ENCODE measurements at places on chromosomes 5 and 9.

DNA sequence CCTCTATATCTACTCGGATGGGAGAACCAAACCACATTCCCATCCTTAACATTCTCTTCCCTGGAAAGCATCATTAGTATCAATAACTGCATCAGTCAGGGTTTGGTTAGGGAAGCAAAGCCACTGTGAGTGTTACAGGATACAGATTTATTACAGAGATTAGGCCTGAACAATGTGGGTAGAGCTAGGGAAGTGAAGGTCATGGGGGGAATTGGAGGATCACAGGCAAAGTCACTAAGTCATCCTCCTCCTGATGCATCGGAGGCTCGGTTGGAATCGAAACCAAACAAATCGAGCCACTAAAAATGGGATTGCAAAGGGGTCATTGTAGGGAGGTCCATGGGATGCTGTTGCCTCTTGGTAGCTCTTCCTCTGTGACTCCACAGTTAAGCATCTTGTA lies 61.8 kb upstream of the ZBTB43 start:
- no peak for DNase-seq

- DNase-seq, result no peak
Measured at GRCh38 chr5:105953616-105954015, 1717.1 kb downstream of the EFNA5 start.

GRCh38 chr5:80105698-80106439 lies 70.7 kb downstream of the THBS4 start:
- no peak for DNase-seq

GRCh38 chr5:120678279-120678678 lies 214.2 kb downstream of the PRR16 start:
- no peak for DNase-seq

DNA sequence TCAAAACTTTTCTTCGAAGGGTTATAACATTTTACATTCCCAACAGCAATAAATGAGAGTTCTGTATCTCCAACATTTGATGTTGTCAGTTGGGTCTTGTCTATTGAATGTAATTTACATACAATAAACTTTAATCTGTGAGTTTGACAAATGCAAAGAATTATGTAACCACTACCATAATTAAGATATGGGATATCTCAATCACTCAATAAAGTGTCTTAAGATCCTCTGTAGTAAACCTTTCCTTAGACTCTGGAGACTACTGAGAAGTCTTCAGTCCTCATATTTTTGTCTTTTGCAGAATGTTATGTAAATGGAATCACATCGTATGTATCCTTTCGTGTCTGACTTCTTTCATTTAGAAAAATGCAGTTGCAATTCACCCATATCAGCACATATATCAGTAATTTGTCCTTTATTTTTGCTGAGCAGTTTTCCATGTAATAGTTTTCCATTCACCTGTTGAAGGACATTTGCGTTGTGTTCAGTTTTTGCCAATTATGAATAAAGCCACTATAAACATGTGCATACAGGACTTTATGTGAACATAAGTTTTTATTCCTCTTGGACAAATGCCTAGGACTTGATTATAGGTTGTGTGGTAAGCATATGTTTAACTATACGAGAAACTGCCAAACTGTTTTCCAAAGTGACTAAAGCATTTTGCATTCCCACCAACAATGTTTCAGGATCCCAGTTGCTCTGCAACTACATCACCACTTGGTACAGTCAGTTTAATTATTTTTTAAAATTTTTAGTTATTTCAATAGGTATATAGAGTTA lies 784.6 kb upstream of the ZNF608 start:
- no peak for DNase-seq

DNA sequence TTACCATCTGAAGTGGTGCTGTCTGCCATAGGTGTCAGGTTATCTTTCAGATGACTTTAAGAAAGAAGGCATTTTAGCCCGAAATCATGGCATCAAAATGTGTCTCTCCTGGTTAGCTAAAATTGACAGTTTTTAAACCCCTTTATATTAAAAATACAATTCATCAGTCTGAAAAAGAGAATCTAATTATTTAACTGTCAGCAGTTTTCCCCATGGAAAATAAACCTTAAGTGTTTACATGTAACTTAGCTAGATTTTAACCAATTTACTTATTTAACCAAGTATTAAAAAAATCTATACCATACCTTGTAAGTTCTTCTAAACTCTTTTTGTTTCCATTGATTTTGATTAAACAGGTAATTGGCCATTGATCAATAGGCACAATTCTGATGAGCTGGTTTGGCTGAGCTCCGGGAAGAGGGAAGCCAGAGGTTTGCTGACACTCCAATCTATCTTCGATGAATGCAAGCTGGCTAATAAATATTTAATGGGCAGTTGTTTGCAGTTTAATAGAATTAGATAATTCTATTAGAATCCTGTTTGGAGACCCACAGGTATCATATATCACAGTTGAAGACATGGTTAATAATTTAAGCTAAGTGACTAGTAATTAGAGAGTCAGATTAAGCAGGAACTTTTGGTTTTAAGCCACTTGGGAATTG lies 114.0 kb downstream of the MAT2B start:
- no peak for DNase-seq

DNA sequence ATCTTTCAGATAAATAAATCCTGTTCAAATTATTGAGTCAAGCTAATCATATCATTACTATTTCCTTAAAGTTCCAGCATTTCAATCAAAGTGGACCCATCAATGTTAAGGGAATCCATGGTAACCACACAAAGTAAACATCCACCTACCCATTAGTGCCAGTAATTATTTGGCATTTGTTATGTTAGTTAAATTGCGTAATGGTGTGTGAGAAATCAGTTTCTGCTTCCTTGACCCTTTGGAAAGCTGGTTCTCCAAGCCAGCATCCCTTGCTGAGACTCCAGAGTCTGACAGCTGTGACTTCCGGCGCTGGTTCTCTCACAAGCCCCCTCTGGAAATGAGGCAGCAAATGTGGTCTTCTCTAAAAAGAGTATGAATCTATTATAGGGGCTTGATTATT lies 308.6 kb upstream of the EFNA5 start:
- DNase-seq, result no peak

DNA sequence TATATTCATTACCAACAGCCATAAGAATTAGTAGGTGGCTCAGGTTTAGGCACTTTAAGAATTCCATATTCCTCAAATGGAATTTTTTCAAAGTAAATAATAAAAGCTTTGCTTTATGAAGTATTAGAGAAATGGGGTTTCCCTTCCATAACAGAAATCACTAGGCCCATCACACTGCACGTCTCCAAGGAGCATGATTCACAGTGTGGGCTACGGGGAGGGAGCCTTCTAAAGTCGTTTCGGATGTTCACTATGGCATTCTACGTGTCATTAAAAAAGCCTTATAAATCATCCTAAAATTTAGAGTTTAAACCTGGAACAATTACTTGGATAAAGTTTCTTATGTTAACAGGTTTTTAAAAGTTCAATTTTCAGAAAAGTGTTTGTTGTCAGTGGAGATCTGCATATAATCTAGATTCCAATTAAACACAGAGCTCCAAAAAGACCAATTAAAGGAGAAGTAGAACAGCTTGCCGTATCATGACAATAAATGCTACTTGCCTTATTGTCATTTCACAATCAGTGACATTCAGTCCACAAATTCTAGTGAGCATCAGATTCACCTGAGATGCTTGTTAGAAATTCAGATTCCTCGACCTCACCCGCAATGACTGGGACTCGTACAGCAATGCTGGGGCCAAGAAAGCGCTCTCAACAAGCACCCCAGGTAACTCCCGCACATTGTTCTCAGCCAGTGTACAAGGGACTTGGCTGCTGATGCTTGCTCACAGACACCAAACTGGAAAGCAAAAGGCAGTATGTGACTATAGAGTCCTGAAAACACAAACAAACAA lies 115.7 kb downstream of the NFIB start:
- DNase-seq, result no peak

GRCh38 chr9:108060175-108060574 lies 570.6 kb upstream of the KLF4 start:
- no peak for DNase-seq

- DNase-seq, result no peak
Measured at GRCh38 chr9:121662359-121662758, 10.9 kb downstream of the DAB2IP start.

DNA sequence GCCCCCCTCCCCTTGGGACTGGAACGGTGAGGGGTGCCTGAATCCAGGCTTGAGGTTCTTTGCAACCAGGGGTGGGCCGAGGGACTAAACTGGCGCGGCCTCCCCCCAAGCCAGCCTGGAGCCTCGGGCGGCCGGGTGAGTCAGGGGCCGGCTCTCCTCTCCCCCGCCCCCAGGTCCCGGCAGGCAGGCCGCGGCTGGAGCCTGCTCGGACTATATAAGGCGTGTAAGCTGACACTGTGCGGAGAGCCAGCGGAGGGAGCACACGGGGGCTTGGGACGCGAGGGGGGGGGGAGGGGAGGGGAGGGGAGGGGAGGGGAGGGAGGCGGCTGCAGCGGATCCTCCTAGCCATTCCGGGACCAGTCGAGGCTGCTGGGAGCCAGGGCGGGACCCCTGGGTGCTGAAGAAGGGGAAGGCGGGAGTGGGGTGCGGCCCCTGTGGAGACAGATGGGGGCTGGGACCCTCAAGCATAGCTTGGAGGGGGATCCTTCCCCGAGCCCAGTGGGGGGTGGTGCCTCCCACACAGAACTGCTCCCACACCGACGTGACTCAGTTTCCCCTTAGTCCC lies 595 bp downstream of the PDLIM7 start:
- no peak for DNase-seq
